ENCODE measurements at places on chromosomes 2 and 18.
A peak's percentile ranks its signal among the peaks of the same experiment; 100 is the strongest.

DNA sequence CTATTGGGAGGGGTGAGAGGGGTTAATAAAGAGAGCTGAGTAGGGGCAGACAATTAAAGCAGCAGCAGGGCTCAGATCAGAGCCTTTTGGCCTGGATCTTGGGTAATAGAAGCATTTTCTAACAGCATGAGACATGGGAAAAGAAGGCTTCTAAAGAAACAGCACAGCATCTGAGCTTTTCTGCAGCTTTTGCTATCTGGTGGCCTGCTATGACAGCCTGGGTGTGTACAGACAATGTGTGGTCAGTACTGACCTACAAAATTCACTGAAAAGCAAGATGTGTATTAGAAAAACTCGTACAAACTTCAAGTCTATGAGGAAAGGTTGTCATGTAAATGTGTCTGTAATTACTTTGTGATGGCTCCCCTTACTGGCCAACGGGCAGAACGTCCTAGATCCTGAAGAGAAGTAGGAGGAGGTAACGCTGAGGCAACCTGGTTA lies 95.6 kb downstream of the GALNT3 start:
- peak; percentile 62 for DNase-seq

- DNase-seq, result no peak
Measured at GRCh38 chr2:189639007-189639609, 22.2 kb upstream of the ASNSD1 start.

DNA sequence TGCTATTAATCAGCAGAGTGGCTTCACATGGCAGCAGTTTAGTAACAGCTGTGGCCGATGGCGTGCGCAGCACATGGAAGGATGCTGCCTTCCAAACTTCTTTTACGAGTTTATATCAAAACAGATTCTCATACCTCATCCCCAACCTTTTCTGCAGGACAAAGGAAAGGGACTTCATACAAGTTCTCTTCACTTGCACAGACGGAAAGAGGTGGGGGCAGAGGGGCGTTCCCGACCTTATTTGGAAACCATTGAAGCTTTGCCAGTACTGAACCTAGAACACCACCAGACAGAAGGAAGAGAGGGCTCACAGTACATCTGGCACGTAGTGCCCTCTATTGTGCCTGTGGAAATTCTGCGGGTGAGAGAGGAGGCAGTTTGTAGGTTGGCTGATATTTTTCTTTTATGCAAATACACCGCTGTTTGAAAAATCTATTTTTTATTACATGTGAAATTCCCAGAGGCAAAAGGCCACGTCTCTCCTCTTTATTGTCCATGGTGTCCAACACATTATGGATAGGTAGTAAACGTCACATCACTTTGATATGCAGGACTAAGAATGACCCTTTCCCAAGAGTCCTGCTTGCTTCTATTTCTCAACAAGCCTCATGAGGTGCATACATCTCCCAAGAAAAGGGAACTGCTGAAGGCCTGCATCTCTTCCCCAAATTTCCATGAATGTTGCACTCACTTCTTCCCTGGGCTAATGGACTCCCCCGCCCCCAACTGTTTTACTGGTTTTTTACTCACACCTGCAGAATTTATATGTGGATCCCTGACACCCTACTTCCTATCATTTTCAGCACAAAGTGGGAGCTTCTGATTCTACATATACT lies 31.3 kb downstream of the COLEC12 start:
- no peak for DNase-seq

GRCh38 chr2:2024751-2025481 lies 280.6 kb upstream of the PXDN start:
- DNase-seq, result no peak

- no peak for DNase-seq
Measured at GRCh38 chr2:122186761-122187222, 431.3 kb downstream of the TSN start.

- no peak for DNase-seq
Measured at GRCh38 chr2:134149904-134150303, 104.0 kb upstream of the MGAT5 start.

DNA sequence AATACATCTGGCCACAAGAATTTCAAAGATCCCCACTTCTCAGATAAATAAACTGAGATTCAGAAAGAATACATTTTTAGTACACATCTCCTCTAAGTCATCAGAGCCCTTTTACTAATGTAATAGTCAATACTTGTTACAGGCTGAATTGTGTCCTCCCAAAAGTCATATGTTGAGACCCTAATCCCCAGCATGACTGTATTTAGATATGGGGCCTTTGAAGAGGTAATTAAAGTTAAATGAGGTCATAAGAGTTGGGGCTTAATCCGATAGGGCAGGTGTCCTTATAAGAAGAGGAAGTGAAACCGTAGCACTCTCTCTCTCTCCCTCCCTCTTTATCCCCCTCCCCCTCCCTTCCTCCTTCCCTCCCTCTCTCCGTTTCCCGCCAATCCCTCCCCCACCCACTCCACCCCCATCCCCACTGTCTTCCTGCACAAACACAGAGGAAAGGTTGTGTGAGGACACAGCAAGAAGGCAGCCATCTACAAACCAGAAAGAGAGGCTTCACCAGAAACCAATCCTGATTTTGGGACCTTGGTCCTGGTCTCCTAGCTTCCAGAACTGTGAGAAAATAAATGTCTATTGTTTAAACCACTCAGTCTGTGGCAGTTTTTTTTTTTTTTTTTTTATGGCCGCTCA lies 66.6 kb upstream of the ZNF397 start:
- DNase-seq, result no peak

DNA sequence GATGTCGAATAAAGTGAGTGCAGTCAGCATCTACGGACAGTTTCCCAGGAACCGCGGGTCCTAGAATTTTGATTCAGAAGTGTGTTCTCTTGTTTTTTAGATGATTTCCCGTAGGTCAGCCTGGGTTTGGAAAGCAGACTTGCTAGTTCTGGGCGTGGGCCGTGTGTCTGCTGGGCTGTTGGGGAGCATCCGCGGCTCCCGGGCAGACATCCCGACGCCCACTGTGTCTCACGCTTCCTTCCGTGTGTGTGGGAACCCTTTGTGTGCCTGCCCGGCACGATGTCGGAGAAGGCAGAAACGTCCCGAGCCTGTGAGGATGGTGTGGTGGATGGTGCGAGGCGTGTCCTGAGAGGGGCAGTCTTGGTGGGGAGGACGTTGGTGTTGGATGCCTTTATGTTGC lies 18.4 kb downstream of the CTDP1 start:
- no peak for DNase-seq

DNA sequence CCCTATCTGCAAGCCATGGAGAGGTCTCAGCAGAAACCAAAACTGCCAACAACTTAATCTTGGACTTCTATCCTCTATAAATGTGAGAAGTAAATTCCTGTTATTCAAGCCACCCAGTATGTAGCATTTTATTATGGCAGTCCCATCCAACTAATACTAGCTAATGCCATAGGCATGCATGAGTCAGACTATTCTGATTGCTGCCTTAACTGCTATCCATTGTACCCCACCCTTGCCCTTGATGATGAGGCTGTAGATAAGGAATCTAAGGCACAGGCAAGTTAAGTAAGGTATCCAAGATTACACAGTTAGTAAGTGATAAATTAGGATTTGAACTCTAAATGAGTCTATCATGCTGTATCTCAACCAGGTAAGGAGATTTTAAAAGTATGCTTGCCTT lies 223.0 kb downstream of the UBE2E3 start:
- peak; percentile 89 for DNase-seq

- DNase-seq, result peak; percentile 24
Measured at GRCh38 chr2:143162123-143162837, 33.1 kb downstream of the ARHGAP15 start.

GRCh38 chr18:63320123-63320974 lies 780 bp upstream of the BCL2 start:
- DNase-seq, result peak; percentile 63

DNA sequence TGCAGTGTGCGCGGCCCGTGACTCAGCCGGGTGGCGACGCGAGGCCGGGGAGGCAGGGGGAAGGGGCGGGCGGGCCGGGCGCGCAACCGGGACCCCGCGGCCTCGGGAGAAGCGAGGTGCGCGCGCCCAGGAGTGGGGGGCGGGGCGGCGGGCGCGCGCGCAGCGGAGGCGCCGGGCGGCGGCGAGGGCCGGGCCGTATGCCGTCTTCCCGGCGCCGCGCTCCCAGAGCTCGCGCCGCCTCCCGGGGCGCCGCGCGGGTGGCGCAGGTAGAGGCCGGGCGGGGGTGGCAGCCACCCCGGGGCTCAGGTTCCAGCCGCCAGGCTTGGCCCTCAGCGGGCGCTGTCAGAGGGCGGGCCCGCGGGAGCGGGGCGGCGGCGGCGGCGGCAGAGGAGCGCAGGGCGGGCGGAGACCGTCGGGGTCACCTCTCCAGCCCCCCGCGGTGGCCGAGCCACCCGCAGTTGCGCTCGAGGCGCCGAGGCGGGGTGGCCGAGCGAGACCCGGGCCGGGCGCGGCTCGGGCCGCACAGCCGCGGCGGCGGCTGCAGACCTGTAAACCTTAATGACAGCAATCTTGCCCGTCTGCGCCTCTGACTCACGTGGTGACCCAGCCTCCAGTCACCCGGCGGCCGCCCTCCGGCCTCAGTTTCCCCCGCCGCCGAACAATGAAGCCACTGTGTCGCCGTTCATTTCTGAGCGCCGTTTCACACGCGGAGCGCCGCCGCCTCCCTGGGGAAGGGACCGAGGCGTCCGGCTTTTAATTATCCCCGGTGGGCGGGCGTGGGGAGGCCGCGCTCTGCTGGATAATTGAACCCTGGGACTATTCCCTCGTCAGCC lies 25.3 kb upstream of the SMAD7 start:
- no peak for DNase-seq

DNA sequence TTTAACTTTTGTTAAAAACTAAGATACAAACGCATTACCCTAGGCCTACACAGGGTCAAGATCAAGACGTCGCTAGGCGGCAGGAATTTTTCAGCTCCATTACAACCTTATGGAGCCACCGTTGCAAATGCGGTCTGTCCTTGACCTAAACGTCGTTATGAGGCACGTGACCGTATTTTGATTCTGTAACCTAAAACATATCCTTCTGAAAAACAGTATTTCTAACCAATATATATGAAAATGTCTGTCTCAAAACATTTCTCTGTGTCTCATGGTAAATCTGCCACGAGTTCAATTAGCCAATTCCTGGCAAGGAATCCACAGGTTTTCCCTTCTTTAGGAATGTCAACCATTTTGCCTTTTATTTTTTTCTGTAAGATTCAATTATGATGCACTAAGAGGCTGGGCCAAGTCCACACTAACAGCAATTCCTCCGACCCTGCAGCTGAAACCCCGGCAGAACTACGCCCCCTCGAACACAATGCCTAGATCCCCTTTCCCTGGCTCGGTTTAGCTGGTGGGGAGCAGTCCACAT lies 1.7 kb downstream of the RTN4 start:
- no peak for DNase-seq

GRCh38 chr2:238515377-238515776 lies 88.7 kb downstream of the ASB1 start:
- DNase-seq, result no peak

DNA sequence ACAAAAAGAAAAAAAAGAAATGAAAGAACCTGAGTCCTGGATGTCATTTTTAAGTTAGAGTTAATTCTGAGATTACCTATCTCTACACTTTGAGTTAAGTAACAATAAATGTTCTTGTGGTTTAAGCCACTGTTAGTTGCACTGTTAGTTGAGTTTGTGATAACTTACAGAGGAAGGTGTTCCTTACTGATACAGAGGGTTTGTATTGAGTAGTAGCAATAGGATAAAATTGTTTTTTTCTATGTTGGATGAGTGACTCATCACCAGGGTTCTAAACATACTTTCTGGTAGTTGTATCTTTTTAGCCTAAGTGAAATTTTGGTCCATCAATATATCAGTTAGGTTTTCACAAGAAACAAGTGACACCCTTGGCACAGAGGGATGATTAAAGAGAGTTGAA lies 4.0 kb upstream of the LCLAT1 start:
- no peak for DNase-seq

- DNase-seq, result no peak
Measured at GRCh38 chr2:143477714-143478443, 348.7 kb downstream of the ARHGAP15 start.

GRCh38 chr18:48931680-48932461 lies 18.9 kb downstream of the SMAD7 start:
- no peak for DNase-seq

DNA sequence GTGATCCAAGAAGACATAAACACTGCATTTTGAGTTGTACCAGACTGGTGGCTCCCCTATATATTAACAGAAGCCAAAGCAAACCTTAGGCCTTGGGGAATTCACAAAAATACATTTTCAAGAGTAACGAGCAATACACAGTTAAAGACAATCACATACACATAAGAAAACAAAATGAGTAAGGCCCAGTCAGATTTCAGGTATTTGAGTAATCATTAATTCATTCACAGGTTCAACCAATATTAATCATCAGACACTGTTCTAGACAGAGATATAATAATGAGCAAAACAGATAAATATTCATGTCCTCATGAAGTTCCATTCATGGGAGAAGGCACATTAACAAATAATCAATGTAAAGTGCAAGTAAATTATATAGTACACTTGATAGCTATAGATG lies 9.6 kb downstream of the STPG4 start:
- DNase-seq, result no peak

- DNase-seq, result no peak
Measured at GRCh38 chr2:26691161-26691560, 1.4 kb upstream of the KCNK3 start.

- DNase-seq, result peak; percentile 24
Measured at GRCh38 chr2:70094171-70094977, 7.1 kb downstream of the PCBP1 start.

- no peak for DNase-seq
Measured at GRCh38 chr2:100350661-100351185, 28.4 kb upstream of the LONRF2 start.

DNA sequence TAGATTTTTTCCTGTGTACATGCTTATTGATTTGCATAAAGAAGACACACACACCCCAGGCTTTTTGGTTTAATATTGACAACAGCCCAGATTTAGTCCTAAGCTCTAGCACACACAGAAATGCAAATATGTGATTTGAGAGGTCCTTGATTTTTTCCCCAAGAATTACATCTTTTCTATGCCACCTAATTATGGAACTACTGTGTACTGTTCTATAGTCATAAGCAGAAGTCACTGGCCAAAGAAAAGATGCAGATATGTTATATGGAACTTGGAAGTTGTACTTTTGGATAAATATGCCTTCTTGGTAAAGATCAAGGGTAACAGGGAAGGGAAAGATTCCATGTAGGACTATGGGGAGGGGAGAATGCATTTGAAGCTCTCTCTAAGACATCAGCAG lies 105.6 kb downstream of the SETBP1 start:
- DNase-seq, result no peak

DNA sequence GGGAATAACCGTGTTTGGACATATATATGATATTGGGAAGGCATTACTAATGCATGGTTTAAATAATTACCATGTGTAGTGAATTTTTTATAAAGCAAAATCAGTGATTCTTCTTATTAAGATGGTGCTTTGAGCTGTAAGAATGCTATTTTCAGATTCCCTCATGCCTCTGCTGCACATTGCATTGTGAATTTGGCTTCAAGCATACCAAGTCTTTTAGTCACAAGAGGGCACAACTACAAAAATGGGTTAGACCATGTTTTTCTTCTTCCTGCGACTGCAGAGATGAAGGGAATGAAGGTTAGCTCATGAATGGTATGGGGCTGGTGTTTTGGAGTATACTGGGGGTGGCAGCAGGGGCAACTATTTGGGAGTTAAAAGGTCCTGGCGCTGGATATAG lies 320.1 kb downstream of the SLC4A3 start:
- peak; percentile 6 for DNase-seq

Measured in brain microvascular endothelial cell (primary cell).